ENCODE measurements at places on chromosomes 3 and 15.

GRCh38 chr15:38680775-38681174 lies 116.2 kb upstream of the RASGRP1 start:
- DNase-seq, result no peak

DNA sequence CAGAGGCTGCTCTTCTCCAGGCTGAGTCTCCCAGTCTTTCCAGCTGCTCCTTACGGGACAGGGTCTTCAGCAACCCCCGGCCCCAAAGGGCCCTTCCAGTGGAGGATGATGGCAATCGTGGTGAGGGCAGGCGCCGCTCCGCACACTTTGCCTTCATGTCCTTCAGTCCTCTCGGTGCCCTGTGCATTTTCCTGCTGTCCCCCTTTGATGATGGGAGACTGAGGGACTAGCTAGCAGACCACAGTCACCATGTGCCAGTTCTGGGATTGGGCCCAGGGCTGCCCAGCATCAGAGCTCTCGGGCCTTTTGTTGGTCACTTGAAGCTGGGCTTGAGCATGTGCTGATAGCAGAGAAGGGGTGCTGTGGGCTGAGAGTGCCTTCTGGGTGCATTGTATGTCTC lies 8.8 kb upstream of the TXNRD3 start:
- no peak for DNase-seq

DNA sequence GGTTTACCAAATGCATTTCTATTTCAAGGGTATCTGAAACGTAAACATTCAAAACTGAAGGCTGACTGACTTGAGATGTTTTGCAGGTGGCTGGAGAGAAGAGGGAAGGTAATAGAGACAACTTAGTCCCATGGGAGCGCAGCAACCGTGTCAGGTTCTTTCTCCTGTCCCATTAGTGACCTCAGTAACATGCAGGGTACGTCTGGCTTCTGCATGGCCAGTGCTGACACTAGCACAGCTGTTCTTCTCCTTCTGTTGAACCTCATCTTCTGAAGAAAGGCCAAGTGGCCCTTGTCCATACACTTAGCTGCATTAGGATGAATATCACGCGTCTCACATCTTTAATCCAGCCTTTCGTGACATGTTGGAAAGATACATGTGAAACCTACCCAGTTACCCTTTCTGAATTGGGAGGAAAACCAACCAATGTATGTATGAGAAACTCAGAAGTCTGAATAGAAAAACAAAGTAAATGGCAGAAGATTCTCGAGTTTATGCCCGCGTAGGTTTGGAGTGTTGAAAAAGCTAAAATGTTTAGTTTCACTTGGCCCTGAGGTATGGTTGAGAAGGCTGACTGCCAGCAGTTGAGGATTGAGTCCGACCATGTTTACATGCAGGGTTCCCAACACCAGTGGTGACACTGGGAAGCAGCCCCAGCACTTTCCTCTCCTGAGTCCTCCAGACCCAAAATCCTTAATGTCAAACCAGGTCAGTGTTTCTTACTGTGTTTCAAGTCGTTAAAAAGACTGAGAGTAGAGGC lies 10.3 kb downstream of the NCBP2 start:
- DNase-seq, result no peak

- DNase-seq, result no peak
These were observed 13.3 kb upstream of the PPP1R2 start for GRCh38 chr3:195556390-195556789.

DNA sequence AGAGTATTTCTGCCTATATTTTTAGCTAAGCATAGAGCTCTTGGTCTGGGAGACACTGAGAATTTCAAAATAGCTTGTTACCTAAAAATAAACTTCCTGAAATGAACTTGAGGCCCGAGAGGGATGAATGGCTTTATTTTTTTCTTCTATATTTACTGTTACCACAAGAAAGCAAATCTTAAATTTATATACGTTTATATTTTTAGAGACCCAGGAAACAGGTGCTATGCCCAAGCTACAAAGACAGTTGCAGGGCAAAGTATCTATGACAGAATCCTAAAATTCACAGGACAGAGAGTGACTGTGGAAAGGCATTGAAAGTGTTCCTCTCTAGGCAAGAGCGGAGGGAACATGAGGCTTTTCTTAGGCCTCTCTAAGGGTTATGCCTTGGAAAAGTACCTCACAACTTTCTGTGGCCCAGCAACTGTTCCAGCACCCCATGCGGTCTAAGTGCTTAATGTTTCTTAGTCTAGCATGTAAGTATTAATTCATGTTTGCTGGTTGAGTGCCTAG lies 36.5 kb downstream of the TGFBR2 start:
- DNase-seq, result no peak

- no peak for DNase-seq
These were observed 91.0 kb upstream of the MBNL1 start for GRCh38 chr3:152177757-152178156.

DNA sequence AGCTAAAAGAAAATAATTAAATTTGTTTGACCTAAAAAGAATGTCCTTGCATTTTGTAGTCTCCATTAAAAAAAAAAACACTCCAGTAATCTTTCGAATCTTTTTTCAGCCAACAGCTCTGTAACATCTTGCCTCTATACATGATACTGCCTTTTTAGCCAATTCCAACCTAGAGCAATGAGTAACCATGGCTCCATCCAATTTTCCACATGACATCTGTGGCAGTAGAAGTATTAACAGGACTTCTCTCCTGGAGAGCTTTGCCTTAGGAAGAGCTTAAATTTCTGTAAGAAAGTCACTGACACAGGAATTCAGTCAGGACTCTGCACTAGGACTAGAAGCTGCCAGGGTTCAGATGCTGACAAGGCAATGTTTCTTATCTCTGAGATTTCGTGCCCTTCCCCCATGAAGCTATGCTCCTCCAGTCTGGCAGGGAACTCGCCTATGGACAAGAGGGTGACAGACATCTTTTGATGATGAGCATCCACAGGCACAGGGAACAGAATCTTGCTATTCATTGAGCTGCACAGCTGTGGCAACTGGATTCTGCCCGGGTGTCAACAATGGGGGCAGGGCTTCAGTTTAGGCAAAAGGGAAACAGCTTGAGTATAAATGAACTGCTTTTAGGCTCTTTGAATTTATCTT lies 81.8 kb downstream of the ALCAM start:
- no peak for DNase-seq

- no peak for DNase-seq
These were observed 43.6 kb downstream of the EDEM1 start for GRCh38 chr3:5231074-5231473.

DNA sequence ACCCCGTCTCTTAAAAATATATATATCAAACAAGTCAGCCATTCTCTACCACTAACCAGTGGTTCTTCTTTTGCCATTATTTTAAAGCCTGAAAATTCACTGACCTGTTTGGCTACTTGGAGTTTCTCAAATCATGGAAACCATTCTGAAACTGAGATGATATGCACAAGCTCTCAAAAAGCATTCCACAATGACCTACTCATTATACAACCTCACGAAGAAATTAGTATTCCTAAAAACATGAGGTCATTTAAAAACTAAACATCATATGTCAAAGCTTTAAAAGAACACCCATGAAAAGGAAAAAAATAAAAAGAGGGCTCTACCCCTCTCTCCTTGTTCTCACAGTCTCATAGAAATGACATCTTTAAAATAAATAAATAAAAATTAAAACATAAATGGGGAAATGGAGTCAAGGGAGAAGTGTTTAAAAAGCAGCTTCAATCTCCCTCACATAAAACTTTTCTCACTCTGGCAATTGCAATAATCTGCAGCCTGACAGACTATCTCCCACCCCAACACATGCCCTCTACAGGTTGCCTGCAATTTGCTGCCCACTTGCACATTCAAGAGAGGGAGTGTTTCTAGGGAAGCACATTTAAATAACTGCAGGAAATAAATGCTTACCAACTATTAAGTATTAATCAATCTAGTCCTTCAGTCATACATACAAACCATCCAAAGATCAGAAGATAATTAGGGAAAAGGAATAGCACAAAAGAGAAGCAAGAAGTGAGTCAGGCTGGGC lies 73.3 kb downstream of the TRANK1 start:
- DNase-seq, result no peak

DNA sequence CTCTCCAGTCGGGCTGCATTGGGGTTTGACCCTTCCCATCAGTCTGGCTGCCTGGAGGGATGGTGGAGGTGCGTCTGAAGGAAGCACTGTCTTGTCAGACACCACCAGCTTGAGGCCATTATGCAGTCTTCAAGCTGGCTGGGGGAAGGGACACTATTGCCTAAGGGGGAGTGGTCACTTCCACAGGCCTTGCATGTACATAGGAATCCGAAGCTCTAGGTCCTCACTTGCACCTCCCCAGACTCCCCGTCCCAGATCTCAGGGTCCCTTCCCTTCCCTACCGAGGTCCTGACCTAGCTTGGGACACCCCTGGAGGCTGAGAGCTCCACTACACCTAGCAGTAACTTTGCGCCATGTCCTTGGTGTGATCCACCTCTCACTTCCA lies 48.6 kb upstream of the KLF13 start:
- no peak for DNase-seq

- DNase-seq, result no peak
These were observed 139.9 kb upstream of the LIPC start for GRCh38 chr15:58291848-58292247.

DNA sequence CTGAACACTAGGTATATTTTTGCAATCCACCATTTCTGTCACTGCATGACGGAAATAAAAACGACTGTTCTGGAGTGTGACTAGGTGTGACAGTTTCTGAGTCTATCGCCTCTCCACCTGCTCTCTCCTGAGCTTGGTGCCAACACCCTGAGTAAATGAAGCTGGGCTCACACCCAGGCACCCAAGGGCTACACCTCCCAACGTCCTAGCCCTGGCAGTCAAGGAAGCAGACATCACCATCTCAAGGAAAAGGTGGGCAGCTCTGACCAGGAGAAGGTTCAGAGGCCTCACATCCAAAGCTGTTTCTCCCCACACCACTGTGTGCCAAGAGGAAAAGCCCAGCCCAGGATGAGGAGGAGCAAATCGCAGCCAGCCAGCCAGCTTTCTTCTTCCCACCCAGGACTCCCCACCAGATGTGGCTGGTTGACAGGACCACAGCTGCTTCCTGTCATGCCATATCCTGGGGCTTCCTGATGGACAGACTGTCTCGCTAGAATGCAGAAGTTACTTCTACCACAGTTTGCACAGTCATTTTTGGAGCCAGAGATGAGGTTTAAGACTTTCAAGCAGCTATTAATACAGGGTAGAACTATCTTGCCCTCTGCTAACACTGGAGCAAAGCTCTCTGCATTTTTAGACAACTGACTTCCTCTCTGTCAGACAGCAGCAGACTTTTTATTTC lies 3.3 kb downstream of the SCAMP2 start:
- DNase-seq, result no peak

DNA sequence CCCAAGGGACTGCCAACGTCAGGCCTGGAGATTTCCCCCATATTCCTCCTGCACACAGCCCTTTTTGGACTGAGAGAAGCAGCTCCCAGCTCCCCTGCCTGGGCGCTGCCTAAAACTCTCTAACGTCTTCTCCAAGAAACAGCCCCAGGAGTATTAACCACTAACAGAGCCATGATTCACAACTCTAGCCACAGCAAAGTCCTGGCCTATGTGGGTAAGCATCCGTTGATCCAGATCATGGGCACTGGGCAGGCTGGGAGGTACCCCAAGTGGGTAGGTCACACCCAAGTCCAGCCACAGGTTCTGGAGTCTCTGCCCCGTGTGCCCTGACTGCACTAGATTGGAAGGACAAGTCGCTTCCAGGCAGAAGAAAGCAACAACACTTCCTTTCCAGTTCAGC lies 31.9 kb downstream of the NBEAL2 start:
- DNase-seq, result no peak

- no peak for DNase-seq
These were observed at the start of the genes LRRC34 and LRRIQ4 for GRCh38 chr3:169812332-169813235. Gene LRRC34 (minus strand): TSS chr3:169812904. CDS start chr3:169812548, 356 bp downstream. Gene LRRIQ4 (plus strand): TSS chr3:169812870. CDS start chr3:169821922, 9,052 bp downstream.

DNA sequence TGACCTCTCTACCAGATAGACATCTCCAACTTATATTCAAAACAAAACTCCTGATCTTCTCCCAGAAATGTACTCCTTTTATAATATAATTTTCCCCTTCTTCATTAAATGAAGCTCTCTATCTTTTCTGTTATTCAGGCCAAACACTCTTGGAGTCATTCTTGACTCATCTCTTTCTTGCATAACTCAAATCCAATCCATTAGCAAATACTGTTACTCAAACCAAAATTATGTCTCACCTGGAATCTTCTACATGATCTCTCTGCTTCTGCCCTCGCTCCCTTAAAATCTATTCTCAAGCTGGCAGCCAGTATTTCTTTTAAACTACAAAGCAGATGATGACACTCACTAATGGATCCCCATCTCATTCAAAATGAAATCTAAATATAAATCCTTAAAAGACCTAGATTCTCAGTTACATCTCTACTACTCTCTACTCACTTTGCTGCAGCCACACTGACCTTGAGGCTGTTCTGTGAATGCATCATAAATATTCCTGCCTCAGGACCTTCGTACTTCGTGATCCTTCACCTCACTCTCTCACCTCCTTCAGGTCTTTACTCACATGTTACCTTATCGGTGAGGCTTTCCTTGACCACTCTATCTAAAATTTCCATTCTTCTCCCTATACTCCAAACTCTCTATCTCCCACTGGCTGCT lies 160.9 kb downstream of the TBC1D5 start:
- DNase-seq, result no peak

GRCh38 chr15:100889385-100890050 lies 9.9 kb downstream of the ALDH1A3 start:
- DNase-seq, result no peak

DNA sequence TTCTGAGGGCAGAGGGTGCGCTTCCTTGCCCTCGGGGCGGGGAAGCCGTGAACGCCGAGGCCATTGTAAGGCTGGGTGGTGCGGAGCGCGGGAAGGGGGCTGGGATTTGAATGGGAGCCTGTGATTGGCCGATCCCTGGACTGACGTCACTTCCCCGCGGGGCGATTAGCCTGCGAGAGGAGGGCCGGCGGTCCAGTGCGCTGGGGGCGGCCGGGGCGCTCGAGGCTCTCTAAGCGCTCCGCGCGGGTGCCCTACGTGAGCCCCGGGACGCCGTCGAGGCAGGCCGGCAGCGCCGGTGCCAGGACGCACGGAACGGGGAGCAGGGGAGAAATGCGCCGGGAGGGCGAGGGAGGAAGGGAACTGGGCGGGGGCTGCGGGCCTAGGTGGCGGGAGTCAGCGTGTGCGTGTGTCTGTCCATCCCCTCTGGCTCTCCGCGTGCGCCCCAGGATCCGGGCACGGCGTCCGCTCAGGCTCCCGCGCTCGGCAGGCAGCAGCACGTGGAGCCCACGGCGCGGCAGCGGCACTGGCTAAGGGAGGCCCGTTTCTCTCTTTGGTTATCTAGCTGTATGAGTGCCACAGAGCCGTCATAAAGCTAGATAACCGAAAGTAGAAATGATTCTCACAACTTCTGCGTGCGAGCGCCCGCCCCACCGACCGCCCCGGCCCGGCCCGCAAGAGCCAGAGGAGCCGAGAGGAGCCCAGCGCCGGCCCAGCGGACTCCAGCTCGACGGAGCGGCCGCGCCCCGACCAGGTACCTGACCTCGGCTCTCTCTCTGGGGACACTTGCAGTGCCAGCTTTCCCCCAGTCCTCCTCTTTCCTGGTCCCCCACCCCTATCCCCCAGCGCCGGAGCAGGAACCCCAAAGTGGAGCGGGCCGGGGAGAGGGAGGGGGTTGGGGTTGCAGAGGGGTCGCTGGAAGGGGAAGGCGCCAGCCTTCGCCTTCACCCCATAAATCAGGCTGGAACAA lies 33.1 kb upstream of the POLG start:
- no peak for DNase-seq

GRCh38 chr15:49673861-49674260 lies 53.0 kb downstream of the DTWD1 start:
- no peak for DNase-seq
